ENCODE measurements at places on chromosomes 3 and 15.

- no peak for DNase-seq
Observed at GRCh38 chr3:151675858-151676615, 57.7 kb upstream of the AADACL2 start.

DNA sequence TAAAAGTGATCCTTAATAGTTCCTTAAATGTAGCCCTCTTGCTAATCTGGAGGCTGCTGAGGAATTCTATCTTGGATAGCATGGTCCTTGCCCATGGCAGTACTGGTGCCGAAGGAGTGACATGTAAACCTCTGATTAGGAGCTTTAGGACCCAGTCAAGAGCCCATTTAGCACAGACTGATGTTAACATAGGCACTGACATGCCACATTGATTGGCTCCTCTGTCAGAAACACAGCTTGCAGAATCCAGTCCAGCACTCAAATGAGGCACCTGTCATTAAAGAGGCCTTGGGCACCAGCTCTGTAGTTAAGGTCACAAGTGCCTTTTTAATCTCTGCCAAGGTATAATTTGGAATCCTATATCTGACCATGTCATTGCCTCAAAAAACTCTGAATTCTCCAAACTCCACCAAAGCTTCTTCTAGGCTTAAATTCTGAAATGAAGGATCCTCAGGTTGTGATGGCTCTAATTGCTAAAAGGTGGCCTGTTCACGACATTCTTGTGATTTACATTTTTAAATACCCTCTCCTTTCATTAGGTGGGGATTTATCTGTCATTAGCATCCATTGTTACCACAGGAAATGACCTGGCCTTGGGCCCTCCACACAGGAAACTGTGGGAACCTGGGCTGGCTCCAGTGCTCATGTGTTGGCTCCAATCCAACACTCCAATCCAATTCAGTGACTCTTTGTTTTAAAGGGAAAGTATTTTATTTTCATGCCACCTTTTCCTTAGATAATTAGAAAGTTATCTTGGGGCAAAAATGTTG lies 57.3 kb upstream of the RNF7 start:
- no peak for DNase-seq

DNA sequence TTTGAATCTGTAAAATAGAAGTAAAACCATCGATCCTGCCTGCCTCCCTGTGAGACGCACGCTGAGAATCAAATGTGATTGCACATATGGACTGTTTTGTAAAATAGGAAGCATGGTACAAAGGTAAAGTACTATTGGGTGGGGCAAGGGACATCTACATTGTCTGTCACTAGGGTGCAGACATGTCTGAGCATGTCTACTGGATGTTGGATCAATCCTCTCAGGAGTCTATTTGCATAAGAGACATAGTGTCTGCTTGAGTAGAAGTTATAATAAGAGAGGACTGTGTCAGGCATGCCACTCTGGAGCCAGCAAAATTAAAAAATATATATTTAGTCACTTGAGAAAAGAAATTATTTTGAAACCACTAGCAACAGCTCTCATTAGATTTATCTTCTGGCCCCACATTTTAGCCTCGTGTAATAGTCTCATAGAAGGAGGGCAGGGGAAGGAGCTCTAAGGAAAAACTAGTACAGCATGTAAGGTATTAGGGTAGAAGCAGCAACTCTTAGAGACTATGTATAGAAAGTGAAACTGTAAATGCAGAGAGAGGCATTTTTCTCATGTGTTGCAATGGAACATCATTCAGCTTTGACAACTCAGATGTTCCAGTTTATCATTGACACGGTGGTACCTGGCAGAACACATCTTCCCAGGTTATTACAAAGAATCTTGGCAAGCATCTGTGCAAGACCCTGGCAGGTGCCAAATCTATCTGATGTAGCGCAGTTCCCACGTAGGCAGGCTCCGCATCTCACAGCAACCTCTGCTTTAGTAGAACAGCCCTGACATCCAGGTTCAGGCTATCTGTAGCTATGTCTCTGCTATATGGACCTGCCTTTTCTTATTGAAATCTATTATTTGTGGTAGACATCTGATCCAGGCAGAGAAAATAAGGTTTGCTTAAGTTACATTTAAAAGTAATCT lies 85.2 kb upstream of the CHL1 start:
- DNase-seq: no peak

GRCh38 chr15:70100474-70101341 lies 3.0 kb upstream of the TLE3 start:
- DNase-seq: no peak

DNA sequence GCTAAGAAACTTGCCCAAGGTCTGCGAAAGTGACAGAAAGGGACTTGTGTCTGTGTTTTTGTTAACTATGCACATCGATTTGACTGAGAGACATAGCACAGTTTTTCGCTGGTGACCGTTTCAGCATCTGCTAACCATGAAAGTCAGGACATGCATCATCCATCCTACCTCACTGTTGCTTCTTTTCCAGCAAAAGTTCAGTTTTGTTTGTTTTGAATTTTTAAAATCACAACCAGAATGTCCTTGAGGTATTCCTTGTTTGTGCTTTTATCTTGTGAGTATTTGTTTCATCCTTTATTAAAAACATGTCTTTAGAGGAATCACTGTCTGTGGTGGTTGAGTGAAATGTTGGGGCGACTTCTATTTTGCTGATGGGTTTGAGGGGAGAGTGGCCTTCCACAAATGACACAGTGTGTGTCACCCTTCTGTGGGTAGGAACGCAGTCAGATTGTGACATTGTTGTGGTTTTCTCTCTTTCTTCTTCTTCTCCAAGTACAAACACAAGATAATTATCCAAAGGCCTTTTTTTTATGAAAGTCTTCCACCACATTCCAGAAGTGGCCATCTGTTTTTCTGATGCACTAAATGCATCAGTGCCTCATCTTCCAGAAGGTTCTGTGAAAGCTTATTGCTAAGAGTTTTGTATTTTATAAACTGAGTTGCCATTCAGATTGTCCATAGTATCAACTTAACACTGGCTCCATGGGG lies 214.4 kb upstream of the NR2E3 start:
- no peak for DNase-seq

- no peak for DNase-seq
Observed at GRCh38 chr3:42691816-42692666, 6.7 kb downstream of the KLHL40 start.
